ENCODE measurements at places on chromosomes 2 and 18.
A peak's percentile ranks its signal among the peaks of the same experiment; 100 is the strongest.

DNA sequence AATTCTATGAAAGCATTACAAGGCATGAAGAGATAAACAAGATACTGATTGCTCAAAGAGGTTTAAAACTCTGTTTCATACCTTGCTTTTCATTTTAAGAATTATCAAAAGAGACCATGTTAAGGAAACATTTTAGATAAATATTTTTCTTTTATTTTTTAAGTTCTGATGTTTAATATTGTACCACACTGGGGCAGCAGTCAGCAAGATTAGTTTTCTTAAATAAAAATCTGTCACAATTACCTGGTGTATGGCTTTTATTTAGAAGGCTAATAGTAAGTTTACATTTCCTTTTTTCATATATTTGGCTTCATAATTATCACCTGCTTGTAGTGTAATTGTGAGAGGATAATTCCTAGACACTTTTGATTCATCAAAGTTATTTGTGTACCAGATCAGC lies 46.4 kb downstream of the ZNF804A start:
- no peak for DNase-seq

GRCh38 chr2:174023591-174024523 lies 58.7 kb upstream of the SP3 start:
- DNase-seq: peak; percentile 49

- no peak for DNase-seq
Measured at GRCh38 chr2:10022041-10022421, 21.3 kb upstream of the KLF11 start.

GRCh38 chr2:74498500-74499266 lies 720 bp downstream of the LBX2 start:
- DNase-seq: no peak

- no peak for DNase-seq
Measured at GRCh38 chr2:166831930-166832329, 56.4 kb upstream of the XIRP2 start.

GRCh38 chr18:66966171-66966570 lies 362.3 kb upstream of the CDH19 start:
- DNase-seq: no peak

DNA sequence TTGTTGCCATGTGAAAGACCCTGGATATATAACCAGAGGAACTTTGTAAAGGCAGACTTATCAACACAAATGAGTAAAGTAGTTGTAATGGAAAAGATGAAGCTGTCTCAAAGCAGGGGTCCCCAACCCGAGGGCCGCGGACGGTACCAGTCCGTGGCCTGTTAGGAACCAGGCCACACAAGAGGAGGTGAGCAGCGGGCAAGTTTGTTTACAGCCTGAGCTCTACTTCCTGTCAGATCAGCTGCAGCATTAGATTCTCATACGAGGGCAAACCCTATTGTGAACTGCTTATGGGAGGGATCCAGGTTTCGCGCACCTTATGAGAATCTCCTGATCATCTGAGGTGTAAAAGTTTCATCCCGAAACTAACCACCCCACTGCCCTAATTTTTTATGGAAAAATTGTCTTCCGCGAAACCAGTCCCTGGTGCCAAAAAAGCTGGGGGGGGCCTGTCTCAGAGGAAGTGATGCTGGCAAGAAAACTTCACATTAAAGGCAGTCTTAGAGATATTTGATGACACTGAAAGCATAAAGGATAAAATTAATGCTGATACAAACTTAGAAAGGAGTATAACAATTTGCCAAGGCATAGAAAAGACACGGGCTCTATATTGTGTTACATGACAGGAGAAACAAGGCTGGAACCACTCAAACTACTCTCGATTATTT lies 57.5 kb upstream of the MSTN start:
- DNase-seq: no peak

DNA sequence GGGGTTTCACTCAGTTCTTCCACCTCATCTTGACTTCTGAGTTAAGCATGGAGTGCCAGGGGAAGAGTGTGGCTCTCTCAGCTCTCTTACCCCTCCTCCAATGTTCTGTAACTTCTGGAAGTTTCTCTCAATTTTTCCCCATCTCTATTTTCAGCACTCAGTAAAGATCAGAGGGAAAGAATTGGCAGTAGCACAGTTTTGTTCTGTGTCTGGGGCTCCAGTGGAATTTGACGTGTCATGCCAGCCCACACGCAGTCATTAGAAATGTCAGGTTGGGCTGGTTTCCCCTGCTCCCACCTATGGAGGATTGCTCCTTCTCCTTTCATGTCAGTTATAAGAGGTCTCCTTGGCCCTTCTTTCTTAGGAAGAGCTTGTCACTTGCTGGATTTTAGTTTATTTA lies 104.6 kb upstream of the COL3A1 start:
- no peak for DNase-seq

GRCh38 chr2:183244300-183244844 lies 120.1 kb downstream of the NUP35 start:
- no peak for DNase-seq

DNA sequence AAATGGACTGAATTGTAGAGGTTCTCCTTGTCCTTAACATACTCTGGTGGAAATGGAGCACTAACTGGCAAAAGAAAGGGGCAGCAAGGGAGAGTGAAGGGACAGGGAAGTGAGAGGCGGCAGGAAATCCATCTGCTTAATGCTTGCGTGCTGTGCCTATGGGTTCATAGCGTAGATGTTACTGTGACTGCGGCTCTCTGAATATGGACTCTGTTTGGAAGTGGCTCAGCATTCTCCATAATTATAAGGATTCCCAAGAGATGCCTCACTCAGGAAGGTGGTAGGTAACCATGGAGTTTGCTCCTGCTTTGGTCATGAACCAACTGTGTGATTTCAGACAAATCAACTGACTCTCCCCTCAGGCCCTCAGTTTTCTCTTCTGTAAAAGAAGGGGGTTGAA lies 50.0 kb downstream of the MYO3B start:
- DNase-seq: no peak

GRCh38 chr2:6933911-6934310 lies 16.7 kb downstream of the RNF144A start:
- DNase-seq: no peak

DNA sequence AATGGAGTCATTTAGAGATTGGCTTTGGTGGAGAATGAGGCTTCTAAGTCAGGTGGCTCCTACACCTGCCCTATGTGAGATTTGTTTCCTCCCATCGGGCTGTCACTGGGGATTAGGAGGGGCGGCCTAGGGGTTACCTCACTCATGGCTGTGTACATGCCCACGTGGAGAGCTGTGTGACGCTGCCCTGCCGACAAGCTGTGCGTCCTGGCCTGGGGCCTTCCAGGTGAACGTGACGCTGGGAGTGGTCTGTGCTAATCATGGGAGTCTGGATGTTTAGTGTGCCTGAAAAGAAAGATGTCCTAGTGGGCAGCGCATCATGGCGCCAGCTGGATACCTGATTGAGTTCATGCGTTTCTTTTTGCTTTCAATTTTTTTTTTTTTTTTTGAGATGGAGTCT lies 14.0 kb downstream of the ASB1 start:
- no peak for DNase-seq

DNA sequence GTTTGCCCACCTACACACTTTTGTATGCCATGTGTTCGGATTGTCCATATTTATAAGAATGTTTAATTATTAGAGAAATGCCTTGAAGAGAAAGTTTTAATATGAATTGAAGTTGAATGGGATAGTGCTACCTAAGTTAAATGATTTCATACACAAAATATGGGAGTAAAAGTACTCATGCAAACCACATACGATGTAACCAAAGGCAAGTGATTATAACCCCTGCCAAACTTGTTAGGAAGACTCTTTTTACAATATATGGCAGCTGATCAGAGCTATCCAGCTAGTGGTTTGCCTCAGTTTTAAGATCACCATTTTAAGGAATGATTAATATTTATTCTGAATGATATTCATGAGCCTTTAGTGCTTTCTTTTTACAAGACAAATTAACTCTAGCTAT lies 106.7 kb downstream of the MYO1B start:
- no peak for DNase-seq

DNA sequence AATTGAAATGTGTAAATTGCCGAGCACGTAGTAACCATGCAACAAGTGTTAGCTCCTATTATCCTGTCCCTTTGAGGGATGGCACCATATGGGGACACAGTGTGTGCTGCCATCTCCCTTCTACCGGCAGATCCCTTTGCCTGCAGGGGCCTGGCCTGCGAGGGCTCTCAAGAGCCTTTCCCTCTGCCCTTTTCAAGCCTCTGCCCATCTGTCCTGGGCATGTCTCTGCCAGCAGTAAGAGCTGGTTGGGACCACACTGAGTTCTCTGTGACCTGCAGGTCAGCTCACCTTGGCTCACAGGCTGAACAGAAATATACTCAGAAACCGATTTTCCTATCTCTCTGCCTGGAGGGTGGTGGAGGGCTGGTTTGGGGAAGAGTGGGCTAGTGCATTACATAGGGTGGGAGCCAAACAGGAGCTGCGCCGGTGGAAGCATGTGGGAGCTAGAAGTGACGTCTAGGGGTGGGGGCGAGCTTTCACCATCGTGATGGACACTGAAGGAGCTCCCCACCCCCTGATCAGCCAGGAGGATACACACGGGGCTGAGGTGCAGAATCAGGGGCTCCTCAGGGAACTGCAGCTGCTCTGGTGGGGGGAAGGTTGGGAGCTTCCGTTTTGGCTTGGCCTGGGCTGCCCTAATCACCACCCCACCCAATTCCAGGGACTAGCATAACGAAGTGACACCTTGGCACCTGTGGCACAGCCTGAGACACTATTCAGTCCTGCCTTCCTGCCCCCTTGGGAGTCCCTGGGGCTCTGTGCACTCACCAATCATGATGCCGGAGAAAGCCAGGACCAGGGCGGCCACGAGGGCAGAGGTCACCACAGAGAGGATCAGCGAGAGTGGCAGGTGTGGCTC lies 109.7 kb downstream of the CLIP4 start:
- DNase-seq: no peak

- no peak for DNase-seq
Measured at GRCh38 chr2:59233920-59234319, 992.8 kb upstream of the FANCL start.

GRCh38 chr2:149042881-149043280 lies 4.4 kb downstream of the LYPD6B start:
- no peak for DNase-seq

DNA sequence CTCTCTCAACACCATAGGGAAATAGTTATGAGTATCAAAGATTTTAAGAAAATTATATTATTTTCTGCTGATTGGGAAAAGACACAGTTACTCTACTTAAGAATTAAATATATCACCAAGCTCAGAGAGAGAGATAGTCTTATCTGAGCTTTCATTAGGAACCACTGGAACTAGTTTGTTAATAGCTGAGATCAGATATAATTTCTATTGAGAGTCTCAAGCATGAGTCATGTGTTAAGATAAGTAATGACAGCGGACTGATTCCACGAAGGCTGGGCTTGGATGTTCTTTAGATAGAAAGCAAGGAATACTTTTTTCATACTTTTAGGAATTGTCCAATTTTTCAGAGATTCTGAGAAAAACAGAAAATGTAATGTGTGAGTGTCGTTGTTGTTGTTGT lies 44.4 kb upstream of the RBM44 start:
- no peak for DNase-seq

DNA sequence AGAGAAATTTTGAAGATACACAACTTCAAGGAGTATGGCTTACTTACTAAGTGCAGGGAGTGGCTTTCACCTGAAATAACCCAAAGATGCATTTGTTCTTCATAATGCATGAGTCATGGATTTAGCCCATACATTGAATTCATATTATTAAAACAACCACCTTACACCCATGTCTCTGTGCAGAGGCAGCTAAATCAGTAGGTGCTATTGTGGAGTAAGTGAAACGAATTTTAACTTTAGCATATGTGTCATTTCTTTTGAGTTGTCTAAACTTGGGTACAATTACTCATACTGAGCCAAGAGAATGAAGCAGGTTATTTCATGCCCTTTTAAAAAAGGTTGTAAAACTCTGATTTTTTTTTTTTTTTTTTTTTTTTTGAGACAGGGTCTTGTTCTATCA lies 11.0 kb upstream of the ANKRD29 start:
- DNase-seq: no peak

GRCh38 chr2:169734169-169734847 lies 676 bp downstream of the KLHL23 start:
- peak; percentile 21 for DNase-seq

- DNase-seq: no peak
Measured at GRCh38 chr2:57126410-57126809, 920.2 kb upstream of the VRK2 start.

- DNase-seq: no peak
Measured at GRCh38 chr18:39454866-39455265, 1889.3 kb upstream of the CELF4 start.

DNA sequence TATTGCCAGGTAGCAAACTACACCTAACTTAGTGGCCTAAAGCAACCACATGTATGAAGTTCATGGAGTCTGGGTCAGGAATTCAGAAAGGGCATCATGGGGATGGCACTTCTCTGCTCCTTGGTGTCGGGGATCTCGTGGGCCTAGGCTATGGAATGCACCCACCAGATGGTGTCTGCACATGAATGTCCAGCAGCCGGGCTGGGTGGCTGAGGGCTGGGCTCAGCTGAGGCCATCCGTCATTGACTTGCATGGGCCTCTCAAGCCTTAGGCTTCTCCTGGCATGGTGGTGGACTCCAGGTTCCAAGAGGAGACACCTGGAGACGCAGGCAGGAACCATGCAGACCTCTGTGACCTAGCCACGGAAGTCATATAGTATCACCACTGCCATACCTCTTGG lies 26.0 kb upstream of the RPL31 start:
- no peak for DNase-seq

Measured in activated T-cell treated with anti-CD3 and anti-CD28 coated beads for 48 hours (primary cell).